ENCODE measurements at places on chromosomes 12 and 14.

- DNase-seq, result peak; percentile 36
These were observed 1.8 kb downstream of the LRIG3 start for GRCh38 chr12:58918469-58918844.

DNA sequence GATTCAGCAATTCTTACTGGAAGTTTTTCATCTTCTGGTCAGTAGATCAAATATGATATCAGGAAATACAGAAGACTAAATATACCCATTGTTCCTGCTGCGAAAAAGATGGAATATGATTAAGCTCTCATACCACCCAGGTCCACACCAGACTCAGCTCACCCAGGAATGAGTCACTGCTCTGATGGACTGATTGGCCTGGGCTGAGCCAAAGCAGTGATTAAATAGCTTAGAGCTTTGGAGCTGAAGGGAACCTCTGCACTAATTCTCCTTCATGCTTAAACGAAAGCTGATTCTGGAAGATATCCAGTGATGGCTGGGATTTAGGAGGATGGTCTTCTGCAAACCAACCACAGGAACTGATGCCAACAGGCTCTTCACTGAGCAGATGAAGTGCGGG is 62.0 kb upstream of the SYT1 start:
- no peak for DNase-seq

- DNase-seq, result no peak
These were observed 65.9 kb downstream of the RFX4 start for GRCh38 chr12:106648736-106649135.

GRCh38 chr14:35351897-35352273 is 52.7 kb downstream of the NFKBIA start:
- no peak for DNase-seq

DNA sequence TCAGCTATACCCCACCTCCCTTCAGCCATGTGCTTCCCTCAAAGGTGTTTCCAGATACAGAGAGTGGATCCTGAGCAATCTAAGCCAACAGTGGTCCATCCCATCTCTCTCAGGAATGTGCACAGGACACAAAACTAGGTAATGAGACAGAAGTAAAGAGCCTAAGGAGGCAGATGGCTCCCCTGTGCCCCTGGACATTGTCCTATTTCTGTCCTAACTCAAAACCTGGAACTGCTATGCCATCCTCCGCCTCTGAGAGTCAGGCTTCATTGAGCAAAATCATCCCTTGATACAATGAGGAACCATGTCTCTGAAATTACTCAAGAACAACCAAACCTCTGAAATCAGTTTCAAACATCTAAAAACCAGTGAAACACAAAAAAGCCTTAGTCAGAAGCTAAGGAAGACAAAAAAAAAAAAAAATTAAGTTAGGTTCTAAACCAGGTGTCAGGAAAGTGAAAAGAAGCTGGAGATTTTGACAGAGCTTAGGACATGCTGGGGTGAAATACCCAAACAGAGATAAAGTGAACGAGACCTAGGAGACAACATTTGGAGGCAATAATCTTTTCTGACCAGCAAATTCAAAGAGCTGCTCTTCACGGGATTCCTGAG is 200.3 kb upstream of the PLEKHG7 start:
- DNase-seq, result peak; percentile 11

DNA sequence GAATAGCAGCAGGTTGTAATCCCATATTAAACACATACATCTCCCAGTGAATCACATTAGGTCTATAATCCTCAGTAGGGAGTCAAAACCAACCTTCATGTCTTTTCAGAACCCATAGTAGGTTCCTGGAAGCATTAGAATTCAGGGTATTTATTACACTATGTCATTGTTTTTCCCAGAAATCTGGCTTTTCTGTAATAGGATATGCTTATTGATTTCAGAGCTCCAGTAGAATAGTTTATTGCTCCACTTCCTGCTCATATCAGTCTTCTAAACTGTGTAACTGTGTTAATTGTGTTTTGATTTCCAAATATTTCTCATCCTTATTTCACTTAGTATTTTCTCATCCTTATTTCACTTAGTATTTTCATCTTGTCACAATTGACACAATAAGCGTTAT is 268.0 kb downstream of the CCDC59 start:
- DNase-seq, result no peak
